ENCODE measurements at places on chromosomes 13 and 19.
A peak's percentile ranks its signal among the peaks of the same experiment; 100 is the strongest.

DNA sequence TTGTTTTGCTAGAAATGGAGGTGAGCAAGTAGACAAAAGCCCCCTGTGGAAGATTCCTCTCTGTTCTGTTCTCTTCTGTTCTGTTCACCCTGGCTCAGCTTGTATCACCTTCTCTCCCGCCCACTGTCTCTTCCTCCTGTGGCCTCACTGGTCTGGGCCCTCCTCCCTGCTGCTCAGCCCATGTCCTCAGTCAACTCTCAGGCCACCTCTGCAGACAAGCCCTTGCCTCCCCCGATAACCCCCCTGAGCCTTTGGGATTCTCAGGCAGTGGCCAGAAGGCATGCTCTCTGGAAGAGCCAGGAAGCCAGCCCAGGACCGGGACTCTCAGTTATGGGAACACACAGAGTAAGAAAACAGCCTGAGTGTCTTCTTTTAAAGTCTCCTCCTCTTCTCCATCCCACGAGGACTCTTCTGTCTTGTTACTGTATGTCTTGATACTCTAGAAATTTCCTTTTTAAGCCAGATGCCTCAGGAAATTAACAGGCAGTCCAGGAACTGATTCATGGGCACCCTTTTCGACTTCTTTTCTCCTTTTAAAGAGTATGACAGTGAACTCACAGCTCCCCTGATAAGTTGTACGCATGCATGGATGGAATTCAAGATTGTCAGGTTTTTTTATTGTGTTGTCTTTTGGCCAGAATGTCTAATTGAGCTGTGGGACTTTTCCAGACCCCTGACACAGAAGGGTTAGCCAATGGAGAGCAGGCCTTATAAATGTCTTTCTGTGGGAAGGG, 33.7 kb downstream of the SHISA2 start:
- no peak for DNase-seq

- peak; percentile 56 for DNase-seq
Observed at GRCh38 chr19:13154911-13155471, 4.8 kb downstream of the IER2 start.

- DNase-seq: no peak
Observed at GRCh38 chr19:42275103-42275502, 6.1 kb downstream of the CIC start.

- no peak for DNase-seq
Observed at GRCh38 chr19:56085571-56086275, 35.4 kb downstream of the ZNF787 start.

DNA sequence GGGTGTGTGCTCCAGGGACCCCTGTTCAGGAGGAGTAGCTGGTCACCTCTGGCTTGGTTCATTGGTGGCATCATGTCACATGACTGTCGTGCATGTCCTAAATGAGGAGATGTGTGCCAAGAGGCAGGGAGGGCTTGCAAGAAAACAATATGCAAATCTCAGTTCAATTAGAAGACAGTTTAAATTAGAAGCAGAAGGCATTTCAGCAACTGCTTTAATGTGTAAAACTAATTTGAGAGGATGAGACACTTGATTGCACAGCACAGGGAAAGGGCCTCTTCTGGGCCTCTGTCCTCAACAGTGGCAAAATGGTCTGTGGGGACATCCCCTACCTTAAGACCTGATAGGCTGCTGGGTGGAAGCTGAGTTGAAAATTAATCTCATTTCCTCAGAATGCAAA, 54.6 kb downstream of the SPATA13 start:
- no peak for DNase-seq

- DNase-seq: no peak
Observed at GRCh38 chr13:59834801-59835200, 328.9 kb downstream of the DIAPH3 start.

GRCh38 chr13:49400755-49401659, 42.9 kb downstream of the CAB39L start:
- no peak for DNase-seq

- DNase-seq: no peak
Observed at GRCh38 chr13:114082849-114083645, 49.4 kb downstream of the RASA3 start.

DNA sequence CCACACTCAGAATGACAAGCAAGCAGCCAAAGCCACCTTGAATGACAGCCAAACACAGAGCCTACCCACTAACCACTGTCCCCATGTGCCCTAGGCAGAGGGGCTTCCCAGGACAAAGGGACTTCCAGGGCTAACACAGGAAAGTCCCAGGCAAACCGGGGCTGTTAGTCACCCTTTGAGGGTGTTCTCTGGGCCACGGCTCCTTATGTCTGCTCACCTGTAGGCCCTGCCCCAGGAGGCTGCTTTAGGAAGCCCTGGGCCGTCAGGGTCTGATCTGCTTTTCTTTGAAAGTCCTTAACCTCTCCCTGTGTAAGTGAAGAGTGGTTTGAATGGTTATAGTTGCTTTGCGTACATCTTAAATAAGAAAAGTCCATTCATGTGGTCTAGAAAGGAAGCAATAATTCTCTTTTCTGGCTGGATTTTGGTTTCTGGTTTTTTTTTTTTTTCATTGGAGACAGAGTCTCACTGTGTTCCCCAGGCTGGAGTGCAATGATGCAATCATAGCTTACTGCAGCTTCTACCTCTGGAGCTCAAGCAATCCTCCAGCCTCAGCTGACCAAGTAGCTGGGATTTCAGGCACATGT, 161.4 kb downstream of the EFNB2 start:
- no peak for DNase-seq

DNA sequence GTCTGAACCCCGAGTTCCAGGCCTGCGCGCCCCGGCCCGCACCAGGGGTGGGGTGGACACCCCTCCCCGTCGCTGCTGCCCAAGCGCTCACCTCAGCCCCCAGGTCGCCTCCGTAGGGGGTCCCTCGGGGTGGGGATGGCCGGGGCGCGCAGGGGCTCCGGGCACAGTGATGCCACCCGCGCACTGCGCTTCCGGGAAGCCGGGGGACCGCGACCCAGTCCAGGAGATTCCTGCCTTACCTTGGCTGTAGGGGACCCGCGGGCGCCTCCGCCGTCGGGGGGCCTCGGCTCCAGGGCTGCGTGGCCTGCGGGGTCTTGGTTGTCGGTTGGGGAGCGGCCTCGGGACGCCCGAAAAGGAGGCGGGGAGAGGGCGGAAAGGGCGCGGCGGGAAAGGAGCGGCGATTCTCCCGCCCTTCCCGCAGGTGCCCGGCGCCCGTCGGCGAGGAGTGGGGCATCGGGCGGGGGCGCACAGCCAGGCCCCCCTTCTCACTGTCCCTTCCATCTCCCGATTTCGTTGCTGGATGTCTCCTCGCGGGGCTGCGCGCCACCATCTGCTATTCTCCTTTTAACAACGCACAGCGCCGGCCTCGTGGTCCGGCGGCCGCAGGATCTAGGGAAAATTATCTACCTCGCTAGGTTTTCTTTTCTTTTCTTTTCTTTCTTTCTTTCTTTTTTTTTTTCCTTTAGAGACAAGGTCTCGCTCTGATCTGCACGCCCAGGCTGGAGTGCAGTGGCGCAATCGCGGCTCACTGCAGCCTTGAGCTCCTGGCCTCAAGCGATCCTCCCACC, at the start of gene KEAP1:
TSS of gene KEAP1 (minus strand) at position 355 of the 788 bp plus-strand sequence. CDS start 3,323 bp downstream, outside the sequence.
- peak; percentile 28 for DNase-seq

DNA sequence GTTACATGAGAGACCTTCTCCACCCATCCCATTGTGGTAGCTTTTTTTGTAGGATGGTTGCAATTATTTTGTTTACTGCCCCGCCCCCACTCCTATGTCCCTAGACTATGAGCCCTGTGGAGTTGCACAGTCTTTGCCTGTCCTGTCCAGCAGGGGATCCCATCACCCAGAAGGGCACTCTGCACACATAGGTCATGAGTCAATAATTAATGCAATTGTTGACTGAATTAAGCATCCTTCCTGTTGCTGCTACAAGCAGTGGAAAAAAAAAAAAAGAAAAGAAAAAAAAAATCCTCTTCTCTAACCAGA, 14.2 kb downstream of the C19orf81 start:
- DNase-seq: no peak

DNA sequence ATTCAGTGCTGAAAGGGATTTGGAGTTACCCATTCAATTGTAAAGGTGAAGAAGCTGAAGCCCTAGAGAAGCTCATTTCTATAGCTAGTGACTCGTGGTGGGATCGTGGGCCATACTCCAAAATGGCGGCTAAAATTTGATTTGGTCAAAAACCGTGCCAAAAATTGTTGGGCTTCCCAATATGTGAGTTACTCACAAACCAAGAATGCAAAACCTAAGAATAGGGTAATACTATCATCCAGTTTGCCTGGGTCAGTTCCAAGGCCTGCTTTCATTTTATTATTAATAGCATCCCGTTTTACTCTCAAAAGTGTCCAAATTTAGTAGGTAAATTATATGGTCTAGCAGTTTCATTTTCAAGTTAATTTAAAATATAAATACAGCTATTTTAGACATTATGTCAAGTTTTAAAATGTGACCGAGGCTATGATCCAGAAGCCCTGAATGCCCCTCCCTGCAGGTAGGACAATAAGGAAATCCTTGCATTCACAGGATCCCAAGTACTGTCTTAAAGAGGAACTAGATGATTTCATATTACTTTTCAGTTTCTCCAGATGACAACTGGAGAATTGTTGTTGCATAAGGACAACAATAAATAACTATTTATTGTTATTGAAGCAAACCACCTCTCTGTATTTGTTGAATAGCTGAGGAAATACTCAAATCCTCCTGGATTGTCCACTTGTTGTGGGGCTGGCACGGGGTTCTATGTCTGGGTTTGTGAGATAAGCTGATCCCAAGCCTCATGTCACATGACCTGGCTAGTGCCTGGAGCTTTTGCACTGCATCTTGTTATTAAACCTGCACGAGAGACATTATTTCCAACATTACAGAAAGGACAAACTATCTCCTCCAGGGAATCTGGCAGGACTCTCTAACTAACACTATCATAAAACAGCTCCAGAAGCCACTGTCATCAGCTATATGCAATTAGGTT, 11.6 kb upstream of the RAP2A start:
- no peak for DNase-seq

DNA sequence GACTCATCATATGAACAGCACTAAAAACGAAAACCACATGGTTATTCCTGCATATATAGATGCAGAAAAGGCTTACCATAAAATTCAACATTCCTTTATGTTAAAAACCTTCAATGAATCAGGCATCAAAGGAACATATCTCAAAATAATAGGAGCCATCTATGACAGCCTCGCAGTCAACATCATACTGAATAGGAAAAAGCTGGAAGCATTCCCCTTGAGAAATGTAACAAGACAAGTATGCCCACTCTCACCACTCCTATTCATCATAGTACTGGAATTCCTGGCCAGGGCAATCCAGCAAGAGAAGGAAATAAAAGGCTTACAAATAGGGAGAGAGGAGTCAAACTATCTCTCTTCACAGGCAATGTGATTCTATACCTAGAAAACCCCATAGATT, 179.6 kb upstream of the HTR2A start:
- DNase-seq: no peak

DNA sequence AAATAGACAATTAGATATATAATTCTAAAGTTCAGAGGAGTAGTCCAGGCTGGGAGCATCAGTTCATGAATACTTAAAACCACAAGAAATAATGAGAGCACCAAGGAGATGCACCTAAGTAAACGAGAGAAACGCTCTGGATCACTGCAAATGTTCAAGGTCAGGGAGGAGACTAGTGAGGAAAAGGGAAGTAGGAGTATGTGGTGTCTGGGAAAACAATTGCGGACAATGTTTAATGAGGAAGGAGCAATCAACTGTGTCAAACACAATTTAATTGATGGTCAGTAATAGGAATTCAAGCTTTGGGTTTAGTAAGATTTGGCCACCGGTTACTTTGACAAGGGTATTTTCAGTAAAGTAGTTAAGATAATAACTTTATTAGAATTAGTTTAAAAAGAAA, 652.2 kb downstream of the DACH1 start:
- no peak for DNase-seq

DNA sequence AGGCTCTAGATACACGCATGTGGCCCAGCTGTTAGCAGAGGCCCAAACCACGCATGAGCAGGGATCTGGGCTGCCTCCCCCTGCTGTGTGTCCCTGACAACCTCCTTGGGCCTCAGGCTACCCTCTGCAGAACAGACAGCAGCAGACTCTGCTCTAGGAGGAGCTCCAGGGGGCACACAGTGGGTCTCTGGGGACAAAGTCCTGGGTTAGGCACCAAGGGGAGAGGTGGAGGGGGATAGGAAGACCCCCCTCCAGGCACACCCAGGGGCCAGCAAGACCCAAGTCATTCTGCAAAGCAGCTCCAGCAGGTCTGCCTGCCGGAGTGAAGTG, 8.0 kb downstream of the TINCR start:
- no peak for DNase-seq

- DNase-seq: peak; percentile 55
Observed at GRCh38 chr19:42023121-42023942, 29.3 kb upstream of the ATP1A3 start.

GRCh38 chr19:10863107-10863717, 8.1 kb upstream of the CARM1 start:
- DNase-seq: no peak

DNA sequence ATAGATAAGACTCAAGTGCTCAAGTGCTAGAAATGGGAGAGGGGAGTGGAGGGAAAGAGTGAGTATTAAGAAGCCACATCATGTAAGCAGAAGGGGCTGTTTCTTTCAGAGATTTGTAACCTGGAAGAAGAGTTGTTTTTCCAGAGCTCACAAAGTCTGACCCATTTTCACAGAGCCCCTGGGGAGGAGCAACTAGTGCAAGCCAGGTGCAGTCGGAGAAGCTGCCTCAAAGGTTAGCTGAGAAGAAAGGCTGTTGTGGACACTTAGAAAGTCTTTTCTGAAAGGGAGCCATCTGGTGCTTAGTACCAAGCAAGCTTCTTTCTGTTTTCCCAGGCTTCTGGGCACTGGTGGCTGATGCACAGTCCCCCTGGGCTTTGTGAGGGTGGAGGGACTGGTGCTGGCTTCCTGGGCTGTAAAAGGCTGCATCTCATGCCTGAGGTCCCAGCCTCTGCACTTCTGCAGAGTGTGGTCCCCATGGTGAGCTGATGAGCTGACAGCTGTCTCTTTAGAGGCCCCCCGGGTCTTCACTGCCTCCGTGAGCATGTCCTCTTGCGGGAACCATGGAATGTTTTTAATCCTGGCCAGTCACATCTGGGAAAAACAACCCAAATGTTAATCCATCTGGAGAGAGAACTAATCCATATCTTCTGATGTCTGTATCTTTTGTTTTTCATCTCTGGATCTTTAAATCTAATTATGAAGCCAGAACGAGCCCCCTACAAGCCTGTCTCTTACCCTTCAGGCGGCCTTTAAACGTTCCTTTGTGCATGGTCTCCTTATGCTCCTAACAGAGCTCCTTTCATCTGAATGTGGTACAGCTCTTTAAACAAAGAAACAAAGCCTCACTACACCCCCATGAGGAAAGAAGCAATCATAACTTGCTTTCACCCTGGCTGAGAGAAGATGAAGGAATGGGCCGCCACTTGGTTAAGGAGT, 40.2 kb downstream of the OLFM4 start:
- DNase-seq: no peak

- DNase-seq: no peak
Observed at GRCh38 chr13:94298346-94298745, 181.1 kb downstream of the DCT start.

DNA sequence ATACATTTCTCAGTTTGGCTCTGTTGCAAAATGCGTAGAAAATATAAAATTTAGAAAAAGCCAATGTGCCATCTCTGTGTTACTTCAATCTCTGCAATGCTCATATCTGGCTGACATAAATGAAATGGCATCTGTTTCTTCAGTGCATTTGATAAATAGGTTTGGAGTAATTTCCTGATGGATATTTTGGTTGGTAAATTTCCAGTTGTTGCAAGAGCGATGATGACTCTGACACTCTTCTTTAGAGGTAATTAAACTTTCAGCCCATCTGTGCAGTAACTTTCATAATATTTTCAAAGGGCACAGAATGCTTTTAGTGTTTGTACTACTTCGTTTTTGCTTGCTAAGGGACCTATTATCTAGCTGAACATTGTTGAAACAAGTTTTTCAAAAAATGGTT, 1286.4 kb downstream of the PCDH9 start:
- no peak for DNase-seq
